ENCODE measurements at places on chromosomes 3 and 15. TPM values are rescaled to one million over a fixed set of nuclear protein-coding genes. Genes with fewer than 3 reads are reported as not detected.

TRAT1 gene
- total RNA-seq = not detected

CYP19A1 gene
- total RNA-seq = not detected

GOLGA8J gene
- not detected for total RNA-seq

LRRC3B gene
- not detected for total RNA-seq

CLDN16 gene
- total RNA-seq = 4.8 TPM

HSPBAP1 gene
- total RNA-seq = 8.9 TPM

OIP5 gene
- total RNA-seq = 8.5 TPM

LRRC2 gene
- not detected for total RNA-seq

DNA sequence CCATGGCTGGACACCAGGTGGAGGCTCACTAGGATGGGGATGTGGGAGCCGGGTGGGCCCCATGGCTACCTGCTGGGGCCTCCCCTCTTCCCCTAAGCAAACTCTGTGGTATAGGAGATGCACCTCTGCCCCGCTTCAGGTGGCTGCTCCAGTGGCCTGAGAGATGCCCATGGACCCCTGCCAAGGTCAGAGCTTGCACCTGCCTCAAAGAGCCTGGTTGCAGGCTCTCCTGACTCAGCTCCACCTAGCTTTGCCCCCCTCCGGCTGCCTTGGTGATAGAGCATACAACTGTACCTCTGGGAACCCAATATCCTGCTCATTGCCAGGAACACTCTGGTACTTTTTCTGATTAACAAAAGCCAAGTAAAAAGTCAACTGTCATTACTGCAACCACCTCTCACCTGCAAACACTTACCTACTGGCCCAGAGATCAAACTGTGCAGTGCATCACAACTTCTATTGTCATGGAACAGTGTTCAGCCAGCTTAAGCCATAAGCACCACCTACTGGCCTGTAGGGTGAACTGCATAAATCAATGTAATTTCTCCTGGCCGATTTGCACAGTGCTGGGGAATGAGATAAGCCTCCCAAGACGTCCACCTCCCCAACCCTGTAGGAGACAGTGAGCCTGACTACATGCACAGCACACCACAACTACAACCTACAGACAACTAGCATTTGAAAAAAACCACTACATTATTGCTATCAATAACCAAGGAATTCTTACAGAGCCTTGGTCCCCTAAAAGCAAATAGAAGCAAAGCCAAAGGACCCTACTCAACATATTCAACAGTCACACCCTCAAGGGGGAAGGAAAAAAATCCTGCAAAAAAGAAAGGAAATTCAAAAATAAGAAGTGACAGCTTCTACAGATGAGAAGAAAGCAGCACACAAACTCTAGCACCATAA is 352.4 kb upstream of the ARHGEF26 start:
- DNase-seq = peak; percentile 75

GRCh38 chr3:76034649-76035048 is 249.3 kb upstream of the ZNF717 start:
- DNase-seq = no peak

DNA sequence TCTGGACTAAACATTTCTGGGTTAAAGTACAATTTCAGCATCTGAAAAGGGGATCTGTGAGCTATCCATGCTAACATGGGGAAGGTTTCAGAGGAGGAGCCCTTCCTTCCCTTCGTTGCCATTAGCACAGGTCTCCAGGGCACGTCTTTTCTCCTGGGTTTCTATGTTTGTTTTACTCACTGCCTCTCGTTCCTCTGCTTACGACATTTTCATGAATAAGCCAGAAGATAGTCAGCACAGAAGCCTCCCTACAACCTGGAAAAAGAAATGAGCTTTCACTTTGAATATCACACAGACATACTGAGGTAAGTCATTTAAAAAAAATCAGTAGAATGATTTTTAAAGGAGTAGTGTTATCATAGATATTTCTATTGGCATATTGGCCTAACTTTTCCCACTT is 117.2 kb upstream of the KCNMB2 start:
- no peak for DNase-seq

GRCh38 chr3:10195366-10196089 is 30.8 kb downstream of the IRAK2 start:
- no peak for DNase-seq

DNA sequence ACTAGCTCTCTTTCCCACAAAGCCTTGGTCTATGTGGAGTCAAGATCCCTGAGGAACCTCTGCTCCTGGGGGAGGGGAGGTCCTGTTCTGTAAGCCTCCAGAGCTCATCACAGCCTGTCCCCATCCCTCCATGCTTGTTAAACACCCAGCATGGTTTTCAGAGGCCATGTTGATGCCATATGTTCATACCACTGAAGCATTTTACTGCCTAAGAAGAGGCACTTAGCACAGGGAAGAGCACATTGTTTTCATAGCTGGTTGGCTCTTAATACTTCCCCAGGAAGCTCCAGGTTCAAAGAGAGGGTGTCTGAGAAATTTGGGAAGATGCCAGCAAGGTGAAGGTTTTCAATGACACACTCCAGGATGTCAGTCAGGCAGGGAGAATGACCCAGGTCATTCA is 25.6 kb downstream of the CPNE4 start:
- DNase-seq = no peak

DNA sequence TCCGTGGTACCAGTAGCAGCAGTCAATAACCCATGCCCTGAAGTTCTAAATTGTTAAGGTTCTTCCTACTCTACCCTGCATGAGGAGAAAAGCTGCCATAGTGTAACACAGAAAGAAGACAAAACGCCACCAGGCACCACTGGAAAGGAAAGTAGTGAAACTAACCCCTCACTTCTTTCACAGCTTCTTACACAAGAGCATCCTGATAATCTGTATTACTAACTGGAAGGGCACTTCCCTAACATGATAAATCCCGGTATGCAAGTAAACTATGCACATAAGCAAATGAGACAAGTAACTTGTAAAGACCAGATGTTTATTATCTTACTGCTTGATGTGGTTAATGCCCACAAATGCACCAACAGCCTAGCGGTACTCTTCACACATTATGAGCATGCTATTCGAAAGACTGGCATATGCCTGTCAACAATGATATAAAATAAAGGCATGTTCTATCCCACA is 141.3 kb downstream of the ADAM10 start:
- DNase-seq = no peak

DNA sequence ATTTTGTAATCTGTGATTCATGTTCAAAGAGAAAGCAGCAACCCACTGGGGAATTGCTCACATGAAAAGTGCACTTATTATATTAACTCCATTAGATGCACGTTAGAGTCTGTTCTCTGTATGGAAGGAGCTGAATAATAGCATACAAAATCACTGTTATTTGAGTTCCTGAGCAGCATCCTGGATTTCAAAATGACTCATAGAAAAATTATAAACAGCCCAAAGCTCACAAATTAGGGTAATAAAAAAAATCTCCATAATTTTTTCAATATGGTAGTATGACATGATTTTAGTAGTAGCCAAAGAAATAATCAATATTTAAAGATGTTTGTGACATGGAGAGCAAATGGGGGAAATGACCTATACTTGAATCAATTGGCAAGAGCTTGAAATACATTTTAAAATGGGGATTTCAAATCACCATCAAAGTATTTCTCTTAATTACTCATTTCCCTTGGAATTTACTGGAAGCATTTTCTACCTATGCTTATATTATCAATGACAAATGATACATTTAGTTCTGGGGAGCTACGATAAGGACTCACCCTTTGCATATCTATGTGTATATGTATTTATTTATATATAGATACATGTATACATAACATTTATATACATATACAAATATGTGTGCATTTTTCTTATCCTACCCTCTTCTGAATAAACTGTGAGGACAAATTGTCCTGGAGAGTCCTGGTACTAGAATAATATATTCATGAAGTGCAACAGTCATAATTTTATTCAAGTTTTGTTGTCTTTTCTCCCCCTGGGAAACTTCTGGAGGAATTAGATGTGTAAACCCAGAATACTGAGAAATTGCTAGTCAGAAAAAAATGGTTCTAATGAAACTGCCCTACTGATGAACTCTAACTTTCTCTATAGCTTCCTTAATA is 116.3 kb downstream of the RPL22L1 start:
- DNase-seq = no peak

DNA sequence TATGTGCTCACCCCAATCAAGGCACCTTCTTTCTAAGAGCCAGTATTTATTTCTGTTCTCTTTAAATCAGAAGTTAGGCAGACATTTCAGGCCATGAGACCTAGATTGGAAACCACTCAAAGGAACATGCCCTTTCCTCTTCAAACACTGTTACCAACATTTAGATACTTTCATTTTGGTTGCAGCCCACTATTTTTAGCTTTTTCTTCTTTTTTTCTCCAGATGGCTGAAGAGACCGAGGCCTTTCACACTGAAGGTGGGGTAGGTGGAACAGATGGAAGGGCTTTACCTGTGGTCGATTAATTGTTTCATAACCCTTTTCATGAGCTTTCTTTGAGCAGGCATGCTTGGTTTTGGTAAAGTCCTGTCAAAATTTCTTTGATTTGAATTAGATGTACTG is 10.9 kb upstream of the LZTFL1 start:
- DNase-seq = no peak

GRCh38 chr3:183378951-183379350 is 49.5 kb downstream of the MCF2L2 start:
- DNase-seq = no peak

GRCh38 chr3:38655708-38656300 is 6.3 kb upstream of the SCN5A start:
- DNase-seq = peak; percentile 17

GRCh38 chr3:54733106-54734006 is 194.5 kb downstream of the LRTM1 start:
- DNase-seq = no peak

DNA sequence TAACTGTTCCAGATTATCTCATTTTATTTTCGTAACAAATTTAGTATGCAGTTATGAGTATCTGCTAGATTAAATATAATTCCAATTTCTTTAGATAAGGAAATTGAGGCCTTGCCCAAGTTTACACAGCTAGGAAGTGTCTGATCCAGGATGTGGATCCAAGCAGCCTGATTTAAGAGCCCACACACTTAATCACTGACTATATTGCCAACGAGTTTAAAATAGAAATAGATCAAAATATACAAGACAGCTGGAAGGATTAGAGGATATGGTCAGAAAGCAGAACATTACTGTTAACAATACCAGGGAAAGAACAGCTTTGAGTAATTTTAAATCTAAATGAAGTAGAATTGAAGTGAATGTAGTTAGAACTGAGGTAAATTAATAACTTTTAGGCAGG is 215.2 kb downstream of the C3orf38 start:
- DNase-seq = no peak

Data from Calu3 (cell line).